ENCODE measurements at places on chromosomes 12 and 14. TPM values are rescaled to one million over a fixed set of nuclear protein-coding genes. Genes with fewer than 3 reads are reported as not detected.
A peak's percentile ranks its signal among the peaks of the same experiment; 100 is the strongest.

- H3K36me3 ChIP-seq = no peaks in the 10 kb centered on the region
- no peaks in the 10 kb centered on the region for H3K4me1 ChIP-seq
- no peak overlapping the region for H3K27ac ChIP-seq
Observed at GRCh38 chr12:29612912-29613311, 115.4 kb upstream of the OVCH1 start.

- H3K27me3 ChIP-seq = peaks cover 4% of the 10 kb centered on the region
- H3K4me3 ChIP-seq = no peak overlapping the region
Observed at GRCh38 chr12:26153421-26154154, 28.8 kb upstream of the BHLHE41 start.

DNA sequence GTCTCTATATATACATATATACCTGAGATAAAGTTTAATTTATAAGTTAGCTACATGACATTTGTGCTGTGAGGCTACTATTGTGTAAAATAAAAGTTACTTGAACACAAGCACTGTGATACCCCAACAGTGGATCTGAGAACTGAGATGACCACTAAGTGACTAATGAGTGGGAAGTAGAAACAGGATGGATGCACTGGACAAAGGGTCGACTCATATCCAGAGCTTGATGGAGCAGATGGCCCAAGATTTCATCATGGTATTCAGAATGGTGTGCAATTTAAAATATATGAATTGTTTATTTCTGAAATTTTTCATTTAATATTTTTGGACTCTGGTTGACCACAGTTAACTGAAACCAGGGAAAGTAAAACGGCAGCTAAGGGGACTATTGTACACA is 908.6 kb upstream of the MDGA2 start:
- H3K36me3 ChIP-seq = no peaks in the 10 kb centered on the region
- no peak for DNase-seq
- no peaks in the 10 kb centered on the region for H3K4me1 ChIP-seq
- H3K27me3 ChIP-seq = no peaks in the 10 kb centered on the region

- DNase-seq = no peak
- peaks cover 81% of the 10 kb centered on the region for H3K36me3 ChIP-seq
- H3K27ac ChIP-seq = peak overlapping the region; percentile 100
- H3K4me1 ChIP-seq = peaks cover 62% of the 10 kb centered on the region
Observed at GRCh38 chr12:9667403-9668160, 1.9 kb upstream of the CLEC2D start.

Gene DDN
- 1.4 TPM for total RNA-seq

GRCh38 chr12:49416892-49417291 is 49.6 kb downstream of the SPATS2 start:
- no peaks in the 10 kb centered on the region for H3K36me3 ChIP-seq
- H3K4me3 ChIP-seq = no peak overlapping the region
- no peak for DNase-seq
- H3K27me3 ChIP-seq = no peaks in the 10 kb centered on the region
- peaks cover under 1% of the 10 kb centered on the region for H3K4me1 ChIP-seq
- H3K27ac ChIP-seq = no peak overlapping the region

GRCh38 chr14:65949711-65950516 is 536.3 kb upstream of the CCDC196 start:
- peak; percentile 51 for DNase-seq
- H3K4me3 ChIP-seq = peak overlapping the region; percentile 38
- peaks cover 39% of the 10 kb centered on the region for H3K4me1 ChIP-seq

DNA sequence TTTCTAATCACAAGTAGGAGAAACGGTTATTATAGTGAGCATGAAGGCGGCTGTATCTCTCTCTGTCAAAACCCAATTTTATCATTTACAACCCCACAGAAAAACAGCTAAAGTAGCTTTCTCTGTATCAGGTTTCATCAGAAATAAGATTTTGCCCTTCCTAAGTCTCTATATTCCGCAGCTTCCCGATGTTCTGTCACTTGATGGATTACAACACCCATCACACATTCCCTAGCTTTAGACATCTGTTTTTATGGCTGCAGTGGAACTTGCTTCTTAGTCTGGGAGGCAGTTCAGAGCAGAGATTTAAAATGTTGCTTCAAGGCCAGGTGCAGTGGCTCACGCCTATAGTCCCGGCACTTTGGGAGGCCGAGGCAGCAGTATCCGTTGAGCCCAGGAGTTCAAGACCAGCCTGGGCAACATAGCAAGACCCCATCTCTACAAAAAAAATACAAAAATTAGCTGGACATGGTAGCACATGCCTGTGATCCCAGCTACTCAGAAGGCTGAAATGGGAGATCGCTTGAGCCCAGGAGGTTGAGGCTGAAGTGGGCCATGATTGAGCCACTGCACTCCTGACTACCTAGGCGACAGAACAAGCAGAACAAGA is 27.6 kb upstream of the FOXN3 start:
- no peak overlapping the region for H3K4me3 ChIP-seq
- no peak for DNase-seq
- H3K27ac ChIP-seq = peak overlapping the region; percentile 92
- peaks cover 35% of the 10 kb centered on the region for H3K36me3 ChIP-seq
- H3K27me3 ChIP-seq = no peaks in the 10 kb centered on the region

DNA sequence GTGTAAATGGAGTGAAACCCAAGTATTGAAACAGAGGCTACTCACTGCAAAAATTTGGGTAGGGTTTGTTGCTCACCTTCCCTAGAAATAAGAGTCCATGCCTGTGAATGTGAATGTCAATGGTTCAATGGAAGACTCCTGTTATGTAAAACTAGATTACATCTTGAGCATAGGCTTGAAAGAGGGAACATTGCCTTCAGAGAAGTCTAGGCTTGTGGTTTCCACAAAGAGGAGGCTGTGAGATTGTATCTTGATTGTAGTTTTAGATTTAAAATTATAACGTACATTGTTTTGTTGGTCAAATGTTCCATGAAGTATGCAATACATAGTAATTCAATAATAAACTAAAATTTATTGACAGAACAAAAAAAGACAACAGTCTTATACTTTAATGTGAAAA is 413.7 kb upstream of the RPL10L start:
- no peaks in the 10 kb centered on the region for H3K27me3 ChIP-seq
- no peaks in the 10 kb centered on the region for H3K36me3 ChIP-seq
- DNase-seq = no peak
- no peaks in the 10 kb centered on the region for H3K4me1 ChIP-seq
- H3K27ac ChIP-seq = no peak overlapping the region

DNA sequence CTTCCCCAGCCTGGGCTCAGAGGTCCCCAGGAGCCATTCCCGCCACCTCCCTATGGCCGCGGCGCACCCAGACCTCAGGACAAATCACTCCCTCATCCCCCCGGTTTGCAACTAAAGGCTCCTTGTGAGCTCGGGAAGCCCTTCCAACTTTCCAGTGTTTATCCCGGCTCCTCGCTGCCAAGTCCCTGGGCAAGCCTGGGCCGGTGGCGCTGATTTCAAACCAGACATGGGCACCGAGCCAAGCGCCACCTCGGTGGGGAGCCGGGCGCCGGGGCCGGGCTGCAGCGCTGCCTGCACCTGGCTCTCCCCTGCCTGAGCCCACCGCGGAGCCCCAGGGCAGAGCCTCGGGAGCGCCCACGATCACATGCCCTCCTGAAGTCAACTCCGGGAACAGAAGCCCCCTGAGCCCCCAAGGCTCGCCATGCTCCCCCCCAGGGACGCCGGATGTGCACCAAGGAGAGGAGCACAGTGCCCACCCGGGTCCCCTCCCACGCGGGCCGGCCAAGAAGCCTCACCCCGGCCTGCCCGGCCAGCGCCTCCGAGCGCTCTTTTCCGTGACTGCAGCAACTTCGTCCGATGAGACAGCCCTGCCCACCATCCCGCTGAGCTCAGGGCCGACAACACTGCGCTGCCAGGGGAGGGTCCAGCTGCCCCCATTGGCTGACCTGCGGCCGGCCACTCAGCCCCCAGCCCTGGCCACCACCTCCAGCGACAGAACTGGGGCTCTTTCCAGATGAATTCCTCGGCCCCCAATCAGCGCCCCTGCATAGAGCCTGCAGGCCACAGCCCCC is 50.0 kb downstream of the NCOR2 start:
- no peak for DNase-seq
- peaks cover 6% of the 10 kb centered on the region for H3K36me3 ChIP-seq
- H3K4me1 ChIP-seq = peaks cover 10% of the 10 kb centered on the region
- no peaks in the 10 kb centered on the region for H3K27me3 ChIP-seq
- no peak overlapping the region for H3K4me3 ChIP-seq
- no peak overlapping the region for H3K27ac ChIP-seq

DNA sequence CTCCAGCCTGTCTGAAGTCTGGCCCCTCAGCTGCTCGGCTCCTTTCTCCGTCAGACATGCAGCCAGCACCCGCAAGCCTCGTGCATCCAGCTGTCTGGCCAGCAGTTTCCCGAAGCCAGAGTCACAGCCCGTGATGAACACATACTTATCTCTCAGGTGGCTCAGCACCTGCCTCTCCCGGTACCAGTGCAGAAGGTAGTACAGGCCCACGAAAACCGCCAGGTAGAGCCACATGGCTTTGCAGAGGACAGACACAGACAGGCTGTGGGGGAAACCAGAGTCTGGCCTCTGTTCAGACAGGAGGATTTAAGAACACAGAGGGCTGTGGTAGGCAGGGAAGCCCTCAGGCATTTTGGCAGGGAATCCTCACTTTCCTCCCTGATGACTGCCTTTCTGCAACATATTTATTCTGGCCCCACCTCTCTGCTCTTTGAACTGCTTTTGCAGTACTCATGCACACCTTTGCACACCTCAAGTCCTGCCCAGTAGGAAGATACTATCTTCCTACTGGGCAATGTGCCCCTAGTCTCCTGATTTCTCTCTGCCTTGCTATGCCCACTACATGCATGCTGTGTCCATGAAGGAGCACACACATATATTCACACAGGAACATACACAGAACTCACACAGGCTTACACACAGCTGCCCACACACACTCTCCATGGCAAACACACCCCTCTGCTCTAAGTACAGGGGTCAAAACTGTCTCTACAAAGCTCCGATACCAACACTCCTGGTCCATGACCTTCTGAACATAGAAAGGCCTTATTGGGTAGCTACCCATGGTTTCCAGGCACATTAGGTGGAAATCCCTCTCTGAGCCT is at the start of gene RDH16:
TSS of gene RDH16 (minus strand) at position 380 of the 824 bp plus-strand sequence. CDS start at position 234, 146 bp downstream.
- H3K36me3 ChIP-seq = no peaks in the 10 kb centered on the region
- no peak for DNase-seq
- no peak within 1 kb of the TSS for H3K27ac ChIP-seq
- H3K27me3 ChIP-seq = no peaks in the 10 kb centered on the region
- H3K4me3 ChIP-seq = no peak within 1 kb of the TSS

Gene ALG10B
- 10.9 TPM for total RNA-seq

DNA sequence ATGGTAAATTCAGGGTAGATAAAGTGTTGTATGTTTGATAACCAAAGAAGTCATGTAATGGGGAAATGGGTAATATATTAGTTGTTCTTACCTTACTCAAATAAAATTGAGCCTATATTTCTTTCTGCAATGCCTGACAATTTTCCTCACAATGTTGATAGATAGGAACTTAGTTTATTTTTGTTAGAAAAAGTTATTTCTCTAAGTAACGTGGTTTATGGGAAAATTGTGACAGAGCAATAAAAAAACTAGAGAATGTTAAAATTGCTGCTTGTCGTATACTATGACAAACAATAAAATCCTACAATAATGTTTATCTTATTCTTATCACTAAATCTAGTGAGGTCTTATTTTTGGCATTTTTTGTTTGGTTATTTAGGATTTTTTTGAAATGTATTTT is 534.1 kb downstream of the TMTC2 start:
- H3K36me3 ChIP-seq = no peaks in the 10 kb centered on the region
- no peak overlapping the region for H3K27ac ChIP-seq
- no peaks in the 10 kb centered on the region for H3K4me1 ChIP-seq
- no peaks in the 10 kb centered on the region for H3K27me3 ChIP-seq

GRCh38 chr14:79551523-79551922 is 659.8 kb downstream of the DIO2 start:
- no peak for DNase-seq
- no peaks in the 10 kb centered on the region for H3K4me1 ChIP-seq
- no peaks in the 10 kb centered on the region for H3K36me3 ChIP-seq
- H3K4me3 ChIP-seq = no peak overlapping the region
- H3K27me3 ChIP-seq = peaks cover 3% of the 10 kb centered on the region

Gene PRB2
- not detected for total RNA-seq

Gene LALBA
- total RNA-seq = not detected

- H3K4me3 ChIP-seq = no peak overlapping the region
- H3K27me3 ChIP-seq = no peaks in the 10 kb centered on the region
- H3K4me1 ChIP-seq = no peaks in the 10 kb centered on the region
- H3K27ac ChIP-seq = no peak overlapping the region
Observed at GRCh38 chr12:99111600-99111999, 466.5 kb downstream of the APAF1 start.

- no peak overlapping the region for H3K4me3 ChIP-seq
- peaks cover 25% of the 10 kb centered on the region for H3K36me3 ChIP-seq
- no peak overlapping the region for H3K27ac ChIP-seq
- no peaks in the 10 kb centered on the region for H3K27me3 ChIP-seq
- peaks cover 15% of the 10 kb centered on the region for H3K4me1 ChIP-seq
- no peak for DNase-seq
Observed at GRCh38 chr12:11786638-11787365, 137.3 kb downstream of the ETV6 start.

- no peaks in the 10 kb centered on the region for H3K27me3 ChIP-seq
- no peak overlapping the region for H3K4me3 ChIP-seq
- H3K36me3 ChIP-seq = peaks cover 29% of the 10 kb centered on the region
- peaks cover 58% of the 10 kb centered on the region for H3K4me1 ChIP-seq
- DNase-seq = no peak
Observed at GRCh38 chr12:92028441-92028709, 117.3 kb downstream of the BTG1 start.

DNA sequence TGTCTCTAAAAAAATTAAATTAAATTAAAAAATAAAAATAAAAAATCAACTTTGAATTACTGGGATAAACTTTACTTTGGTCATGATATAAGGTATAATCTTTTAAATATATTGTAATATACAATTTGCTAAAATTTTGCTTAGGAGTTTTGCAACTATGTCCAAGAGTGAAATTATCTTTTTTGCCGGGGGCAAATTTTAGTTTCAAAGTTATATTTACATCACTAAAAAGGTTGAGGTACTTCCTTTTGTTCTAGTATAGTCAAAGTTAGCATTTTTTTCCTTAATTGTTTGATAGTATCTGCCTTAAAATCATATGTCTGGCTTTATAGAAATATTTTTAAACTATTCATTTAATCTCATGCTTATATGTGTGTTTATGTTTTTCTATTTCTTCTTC is 17.6 kb upstream of the OR10AD1 start:
- H3K4me1 ChIP-seq = no peaks in the 10 kb centered on the region
- no peaks in the 10 kb centered on the region for H3K36me3 ChIP-seq
- DNase-seq = no peak
- no peak overlapping the region for H3K27ac ChIP-seq

DNA sequence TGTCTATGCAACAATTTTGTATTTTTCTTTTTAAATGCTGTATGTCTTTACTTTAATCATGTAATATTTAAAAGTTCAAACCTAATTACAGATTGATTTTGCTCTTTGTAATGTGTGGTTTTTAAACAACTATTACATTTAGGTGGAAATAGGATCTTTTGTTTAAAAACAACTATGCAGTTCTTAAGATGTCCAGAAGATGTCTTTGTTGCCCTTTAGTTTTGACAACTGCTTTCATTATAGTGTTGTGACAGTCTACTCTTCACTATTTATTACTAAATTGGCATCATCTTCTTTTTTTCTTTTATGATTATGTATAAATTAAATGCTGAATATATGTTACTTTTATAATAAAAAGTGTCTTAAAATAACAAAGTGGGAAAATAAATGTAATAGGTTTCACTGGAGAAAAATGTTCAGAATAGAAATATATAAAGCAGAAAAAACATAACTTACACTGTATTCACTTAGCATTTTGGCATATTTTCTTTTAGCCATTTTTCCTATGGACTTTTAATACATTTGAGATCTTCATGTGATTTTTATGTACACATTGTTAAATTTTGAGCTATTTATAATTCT is 27.1 kb upstream of the PCNX4 start:
- no peaks in the 10 kb centered on the region for H3K27me3 ChIP-seq
- H3K4me3 ChIP-seq = no peak overlapping the region
- no peak overlapping the region for H3K27ac ChIP-seq

Gene GZMH
- 51.4 TPM for total RNA-seq

Data from activated naive CD8-positive, alpha-beta T cell treated with anti-CD3 and anti-CD28 coated beads for 36 hours (primary cell).